ENCODE measurements at places on chromosomes 16 and 17.

GRCh38 chr16:2422123-2422867 lies 7.0 kb upstream of the CCNF start:
- no peak for DNase-seq

DNA sequence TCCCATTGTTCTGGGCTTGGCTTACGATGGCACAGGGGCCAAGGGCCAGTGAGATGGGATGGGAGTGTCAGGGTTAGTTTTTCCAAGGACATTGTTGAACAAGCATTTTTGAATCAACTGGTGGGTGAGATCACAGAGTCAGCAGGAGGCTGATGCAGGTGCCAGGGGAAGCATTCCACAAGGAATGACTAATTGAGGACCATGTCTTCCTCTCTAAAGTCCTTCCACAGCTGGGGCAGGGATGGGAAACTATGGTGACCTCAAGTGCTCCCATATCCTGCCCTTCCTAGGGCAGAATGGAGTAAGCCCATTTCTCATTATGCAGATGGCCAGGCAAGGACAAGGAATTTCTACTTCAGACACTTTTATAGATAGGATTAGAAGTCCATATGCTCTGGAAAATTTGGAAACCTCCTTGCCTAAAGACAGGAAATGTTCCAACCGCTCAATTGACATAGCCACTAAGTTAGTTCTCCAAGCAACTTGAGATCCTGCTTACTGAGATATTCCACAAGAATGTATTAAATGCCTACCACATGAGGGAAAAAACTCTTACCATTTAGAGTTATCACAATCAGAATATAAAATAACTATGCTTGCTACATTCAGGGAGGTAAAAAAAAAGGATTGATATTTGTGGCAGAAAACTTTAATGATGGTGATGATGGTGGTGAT lies 21.2 kb upstream of the ENGASE start:
- no peak for DNase-seq

DNA sequence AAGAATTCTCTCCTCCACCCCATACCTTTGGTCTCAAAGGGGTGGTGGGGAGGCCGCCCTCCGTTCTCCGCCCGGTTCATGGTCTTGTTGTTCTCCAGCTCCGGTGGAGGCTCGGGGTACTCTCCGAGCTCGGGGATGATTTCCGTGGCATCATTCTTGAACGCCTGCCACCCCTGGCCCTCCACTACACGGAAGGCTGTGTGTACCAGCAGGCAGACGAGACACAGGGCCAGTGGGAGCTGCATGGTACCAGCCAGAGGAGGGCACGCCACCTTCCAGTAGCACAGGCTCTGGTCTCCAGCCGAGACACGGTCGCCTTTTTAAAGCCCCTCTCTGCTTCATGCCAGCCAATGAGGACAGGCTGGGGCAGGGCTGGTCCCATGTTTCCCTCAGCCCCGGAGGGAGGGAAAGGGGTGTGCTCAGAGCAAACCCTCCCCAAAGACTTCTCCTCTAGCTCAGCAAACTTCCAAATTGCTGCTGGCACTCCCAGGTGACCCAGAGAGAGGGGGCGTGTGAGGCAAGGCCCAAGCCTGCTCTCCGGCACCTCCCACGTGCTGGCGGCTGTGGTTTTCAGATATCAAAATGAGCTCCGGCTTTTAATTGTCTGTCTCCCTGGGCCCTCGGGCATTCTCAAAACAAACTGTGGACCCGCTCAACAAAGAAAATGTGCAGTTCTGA lies at the start of gene SOST:
Gene SOST (minus strand): TSS at position 295 of the 678 bp plus-strand sequence. CDS start 50 bp downstream, at position 245.
- no peak for DNase-seq

DNA sequence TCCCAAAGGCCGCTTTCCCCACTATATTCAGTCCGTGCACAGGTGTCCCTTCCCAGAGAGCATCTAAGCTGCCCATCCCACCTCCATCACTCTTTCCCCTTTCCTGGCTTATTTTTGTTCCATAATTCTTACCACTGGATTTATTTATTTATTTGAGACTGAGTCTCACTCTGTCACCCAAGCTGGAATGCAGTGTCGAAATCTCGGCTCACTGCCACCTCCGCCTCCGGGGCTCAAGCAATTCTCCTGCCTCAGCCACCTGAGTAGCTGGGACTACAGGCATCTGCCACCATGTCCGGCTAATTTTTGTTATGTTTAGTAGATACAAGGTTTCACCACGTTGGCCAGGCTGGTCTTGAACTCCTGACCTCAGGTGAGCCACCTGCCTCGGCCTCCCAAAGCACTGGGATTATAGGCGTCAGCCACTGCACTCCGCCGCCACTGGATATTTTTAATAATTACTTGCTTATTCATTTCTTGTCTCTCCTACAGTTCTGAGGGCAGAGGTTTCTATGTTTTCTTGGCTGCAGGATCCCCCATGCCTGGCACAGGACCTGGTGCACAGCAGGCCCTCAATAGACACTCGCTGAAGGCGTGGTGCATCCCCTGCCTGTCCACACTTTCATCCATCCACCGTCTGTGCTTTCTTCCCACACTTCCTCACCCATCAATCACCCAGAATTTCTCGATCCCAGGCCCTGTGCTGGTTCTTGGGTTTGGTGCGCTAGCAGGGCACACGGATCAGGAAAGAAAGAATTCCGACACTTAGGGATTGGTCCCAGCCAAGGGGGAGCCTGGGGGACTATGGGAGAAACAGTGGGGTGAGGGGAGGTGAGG lies 9.9 kb upstream of the ADGRG1 start:
- no peak for DNase-seq
